ENCODE measurements at places on chromosomes 3 and 15. TPM values are rescaled to one million over a fixed set of nuclear protein-coding genes. Genes with fewer than 3 reads are reported as not detected.
A peak's percentile ranks its signal among the peaks of the same experiment; 100 is the strongest.

The WDR72 gene
- total RNA-seq = 5.3 TPM

- peak; percentile 77 for DNase-seq
Measured at GRCh38 chr3:14847613-14848541, 29.1 kb downstream of the FGD5 start.

- no peak for DNase-seq
Measured at GRCh38 chr3:65093641-65094040, 405.8 kb upstream of the ADAMTS9 start.

The SERPINI1 gene
- total RNA-seq = 2.0 TPM
